ENCODE measurements at places on chromosomes 2 and 18.

- no peak for DNase-seq
Observed at GRCh38 chr2:238667639-238668038, 180.2 kb upstream of the TWIST2 start.

- no peak for DNase-seq
Observed at GRCh38 chr18:33350256-33350655, 90.3 kb downstream of the CCDC178 start.

DNA sequence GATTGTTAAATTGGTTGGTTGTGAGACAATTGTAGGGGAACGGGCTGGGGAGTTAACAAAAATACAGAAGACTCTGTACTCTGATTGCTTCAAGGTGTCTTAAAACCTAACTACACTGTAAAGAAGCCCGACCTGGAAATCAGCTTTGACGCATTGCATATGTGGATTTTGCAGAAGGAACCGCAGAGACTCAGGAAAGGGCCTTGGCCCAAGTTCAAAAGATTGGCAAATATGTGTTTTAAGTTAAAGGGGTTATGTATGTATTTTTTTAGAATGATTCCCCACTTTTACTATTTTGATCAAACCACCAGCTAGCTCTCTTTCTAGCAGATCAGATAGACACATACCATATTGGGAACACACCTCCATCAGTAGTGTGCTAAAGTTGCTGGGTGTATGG, 18.0 kb upstream of the EDAR start:
- no peak for DNase-seq

GRCh38 chr18:27803957-27804356, 373.0 kb downstream of the CDH2 start:
- DNase-seq, result no peak
